ENCODE measurements at places on chromosomes 12 and 14. TPM values are rescaled to one million over a fixed set of nuclear protein-coding genes. Genes with fewer than 3 reads are reported as not detected.

Gene SERPINA4
- 1.2 TPM for polyA plus RNA-seq

Gene KCNC2
- polyA plus RNA-seq = 0.55 TPM

Gene TMEM229B
- 2.6 TPM for polyA plus RNA-seq

Gene PUS7L
- polyA plus RNA-seq = 18.5 TPM

Gene RD3L
- not detected for polyA plus RNA-seq

Gene IAPP
- not detected for polyA plus RNA-seq

Gene STRAP
- 189 TPM for polyA plus RNA-seq

Gene HCAR1
- polyA plus RNA-seq = 3.0 TPM

Gene FGF23
- 0.05 TPM for polyA plus RNA-seq

Gene TMEM30B
- polyA plus RNA-seq = 11.3 TPM

Gene MYF5
- not detected for polyA plus RNA-seq

Gene SLC6A15
- polyA plus RNA-seq = 1.1 TPM

Gene TSHR
- polyA plus RNA-seq = 0.88 TPM

Gene ADAM21
- polyA plus RNA-seq = 0.93 TPM

Gene SPTB
- 15.4 TPM for polyA plus RNA-seq

DNA sequence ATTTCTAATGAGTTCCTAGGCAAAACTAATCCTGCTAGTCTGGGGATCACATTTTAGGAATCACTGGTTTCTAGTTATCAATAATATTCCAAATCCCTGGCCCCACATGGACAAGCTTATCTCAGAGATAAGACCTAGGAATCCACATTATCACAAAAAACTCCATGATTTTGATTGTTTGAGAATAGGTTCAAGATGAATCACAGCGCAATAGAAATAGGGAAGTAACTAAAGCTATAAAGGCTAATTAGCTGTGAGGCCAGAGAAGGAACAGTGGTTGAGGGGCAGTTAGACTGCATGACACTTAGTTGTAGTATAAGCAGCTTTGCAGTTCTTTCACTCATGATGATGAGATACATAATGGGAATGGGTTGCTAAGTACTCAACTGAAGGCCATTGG, 13.1 kb upstream of the ATP5F1B start:
- DNase-seq = no peak

DNA sequence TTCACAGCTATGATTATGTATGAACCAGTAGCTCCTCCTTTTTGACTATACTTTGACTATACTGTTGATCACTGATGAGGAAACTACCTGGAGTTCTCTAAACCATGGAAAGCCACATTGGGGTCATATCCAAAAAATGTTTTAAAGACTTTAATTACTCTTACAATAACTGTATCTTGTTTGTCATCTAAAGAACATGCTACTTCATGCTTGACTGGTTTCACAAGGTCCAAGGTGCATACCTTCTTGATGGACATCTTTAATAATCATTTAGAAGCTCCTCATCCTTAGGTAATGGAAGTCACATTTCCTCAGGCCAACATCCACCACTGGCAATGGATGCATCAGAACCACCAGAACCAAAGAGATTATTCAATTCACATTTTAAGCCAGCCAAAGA, 29.9 kb downstream of the WASHC3 start:
- DNase-seq = no peak

DNA sequence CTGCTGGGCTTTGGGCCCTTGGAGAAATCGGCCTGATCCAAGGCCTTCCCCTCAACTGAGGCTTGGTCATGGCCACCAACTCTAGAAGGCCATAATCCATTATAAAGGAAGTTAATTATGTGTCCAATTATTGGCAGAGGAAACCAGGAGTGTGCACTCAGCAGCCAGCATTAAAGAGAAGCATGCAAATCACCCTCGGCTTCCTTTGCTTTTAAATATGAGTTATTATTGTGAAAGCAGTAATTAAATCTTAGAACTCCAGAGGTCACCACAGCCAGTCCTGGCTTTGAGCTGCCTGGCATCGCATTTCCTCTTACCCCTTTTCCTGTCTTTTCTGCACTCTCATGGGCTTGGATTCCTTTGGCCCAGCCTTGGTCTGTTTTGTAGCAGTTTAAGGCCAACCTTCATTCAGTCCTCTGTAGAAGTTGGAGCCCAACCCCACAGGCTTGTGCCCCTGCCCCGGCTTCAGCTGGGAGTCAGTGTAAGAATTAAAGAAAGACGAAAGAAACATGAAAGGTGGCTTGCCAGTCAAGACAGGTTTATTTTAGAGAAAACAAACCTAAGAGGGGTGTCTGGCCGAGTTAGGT, 14.7 kb upstream of the KRT86 start:
- no peak for DNase-seq

- DNase-seq = no peak
Measured at GRCh38 chr12:66683073-66683472, 4.2 kb upstream of the GRIP1 start.

DNA sequence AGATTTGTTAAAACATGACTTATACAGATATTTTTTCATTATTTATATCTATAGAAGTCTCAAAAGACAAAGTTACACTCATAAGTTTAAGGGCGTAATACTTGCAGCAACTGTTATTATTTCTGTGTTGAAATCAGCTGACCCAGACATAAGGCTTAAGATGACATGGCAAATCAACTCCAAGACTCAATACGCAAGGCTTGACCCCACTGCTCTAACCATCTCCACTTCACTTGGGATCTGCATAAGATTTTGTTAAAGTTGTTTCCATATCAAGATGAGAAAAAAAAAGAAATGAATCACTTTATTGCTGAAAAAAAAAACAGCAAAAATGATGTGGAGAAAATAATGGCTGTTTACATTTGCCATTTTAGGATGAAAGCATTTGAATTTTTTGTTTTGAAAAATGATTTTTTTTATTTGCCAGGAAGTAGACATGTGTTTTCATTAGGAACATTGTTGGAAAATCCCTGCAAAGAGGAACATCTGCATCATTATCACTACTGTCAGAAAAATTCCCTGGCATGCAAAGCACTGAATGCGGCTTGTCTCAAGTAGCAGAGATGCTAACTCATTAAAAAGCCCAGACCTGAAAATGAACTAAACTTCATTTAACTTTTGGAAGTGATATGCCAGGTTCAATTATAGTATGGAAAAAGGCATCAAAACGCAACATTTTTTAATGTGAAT, 73.5 kb downstream of the LIN7A start:
- DNase-seq = no peak

DNA sequence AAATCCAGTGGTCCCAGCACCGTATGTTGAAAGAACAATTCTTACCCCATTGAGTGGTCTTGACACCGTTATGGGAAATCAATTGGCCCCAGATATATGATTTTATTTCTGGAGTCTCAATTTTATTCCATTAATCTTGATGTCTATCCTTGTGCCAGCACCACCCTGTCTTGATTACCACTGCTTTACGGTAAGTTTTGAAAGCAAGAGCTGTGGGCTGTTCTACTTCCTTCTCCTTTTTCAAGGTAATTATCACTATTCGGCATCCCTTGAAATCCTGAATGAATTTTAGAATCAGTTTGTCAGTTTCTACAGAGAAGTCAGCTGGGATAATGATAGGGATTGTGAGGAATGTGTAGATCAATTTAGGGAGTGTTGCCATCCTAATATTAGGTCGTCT, 160.8 kb upstream of the SFSWAP start:
- DNase-seq = no peak

- DNase-seq = no peak
Measured at GRCh38 chr14:69090187-69090789, 62.6 kb downstream of the DCAF5 start.

DNA sequence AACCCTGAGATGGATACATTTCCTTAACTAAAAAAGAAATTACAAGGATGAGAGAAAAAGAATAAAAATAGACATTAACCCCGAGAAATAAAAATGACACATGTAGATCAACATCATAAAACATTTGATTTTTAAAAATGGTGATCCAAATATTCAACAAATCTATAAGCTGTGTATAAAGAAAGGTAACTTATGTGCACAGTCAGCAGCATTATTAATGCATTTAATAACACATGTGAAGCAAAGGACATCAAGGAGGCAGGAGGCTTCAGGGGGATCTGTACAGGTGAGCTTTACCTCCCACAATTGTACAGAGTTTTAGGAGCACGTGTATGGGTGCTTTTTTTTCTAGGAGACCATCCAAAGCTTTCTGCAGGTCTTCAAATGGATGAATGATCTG, 76.1 kb downstream of the MED13L start:
- no peak for DNase-seq

GRCh38 chr14:58907803-58908202, 270.0 kb downstream of the DACT1 start:
- no peak for DNase-seq

DNA sequence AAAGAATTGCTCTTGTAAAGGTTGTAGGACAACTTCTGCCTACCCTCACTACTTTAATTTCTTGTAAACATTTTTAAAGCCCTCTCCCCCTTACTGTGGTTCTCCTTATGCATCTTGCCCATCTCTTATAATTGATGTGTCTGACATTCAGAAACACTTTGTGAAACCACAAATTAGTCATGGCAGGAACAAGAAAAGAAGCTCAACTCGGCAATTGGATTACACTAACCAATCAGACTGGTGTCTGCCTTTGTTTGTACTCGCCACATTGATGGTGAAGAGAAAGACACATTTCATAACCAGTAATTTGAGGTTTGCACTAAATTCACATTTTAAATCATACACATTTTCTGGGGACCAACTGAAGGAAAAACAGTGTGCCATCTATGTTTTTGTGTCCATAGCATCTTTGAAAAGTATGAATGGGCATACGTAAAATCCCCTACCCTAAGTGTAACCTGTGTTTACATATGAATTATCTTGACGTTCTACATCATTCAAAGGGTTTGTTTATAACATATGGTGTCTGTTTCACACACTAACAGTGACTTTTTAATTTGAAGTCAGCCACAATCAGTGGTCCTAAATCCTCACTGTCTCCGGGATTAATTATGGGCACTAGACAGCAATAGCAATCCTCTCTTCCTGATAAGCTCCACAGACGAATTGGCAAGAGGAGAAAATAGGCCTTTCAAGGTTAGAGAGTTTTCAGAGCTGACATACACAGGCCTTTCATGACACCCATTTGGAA, 49.9 kb downstream of the OTX2 start:
- no peak for DNase-seq

GRCh38 chr14:50599700-50600444, 39.9 kb downstream of the ATL1 start:
- no peak for DNase-seq

DNA sequence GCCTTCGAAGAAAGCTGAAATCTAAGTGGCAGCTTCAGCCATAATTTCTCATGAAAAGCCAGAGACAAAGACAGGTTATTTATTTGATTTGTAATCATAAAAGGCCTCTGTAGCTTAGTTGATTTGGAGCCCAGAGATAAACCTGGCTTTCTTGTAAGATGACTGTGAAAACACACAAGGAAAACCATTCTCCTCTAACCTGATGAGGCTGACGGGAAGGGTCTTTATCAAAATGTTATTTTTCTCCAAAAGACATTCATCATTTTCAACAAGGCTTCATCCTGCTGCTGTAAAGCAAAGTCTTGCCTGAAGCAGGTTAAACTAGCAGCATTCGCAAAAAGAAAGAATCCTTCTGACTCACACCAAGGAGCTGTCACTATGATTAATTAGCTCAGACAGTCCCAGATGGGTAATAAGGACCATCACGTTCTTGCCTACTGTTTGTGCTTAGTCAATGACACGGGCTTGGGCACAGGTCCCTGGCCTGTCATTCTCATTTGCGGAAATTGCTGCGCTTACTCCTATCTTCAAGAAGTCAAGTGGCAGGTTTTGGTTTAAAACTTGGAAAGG, 286.6 kb downstream of the C12orf75 start:
- DNase-seq = no peak

- no peak for DNase-seq
Measured at GRCh38 chr12:75655315-75655806, 144.0 kb upstream of the KRR1 start.

GRCh38 chr12:96094201-96094600, 58.8 kb upstream of the LTA4H start:
- DNase-seq = no peak

DNA sequence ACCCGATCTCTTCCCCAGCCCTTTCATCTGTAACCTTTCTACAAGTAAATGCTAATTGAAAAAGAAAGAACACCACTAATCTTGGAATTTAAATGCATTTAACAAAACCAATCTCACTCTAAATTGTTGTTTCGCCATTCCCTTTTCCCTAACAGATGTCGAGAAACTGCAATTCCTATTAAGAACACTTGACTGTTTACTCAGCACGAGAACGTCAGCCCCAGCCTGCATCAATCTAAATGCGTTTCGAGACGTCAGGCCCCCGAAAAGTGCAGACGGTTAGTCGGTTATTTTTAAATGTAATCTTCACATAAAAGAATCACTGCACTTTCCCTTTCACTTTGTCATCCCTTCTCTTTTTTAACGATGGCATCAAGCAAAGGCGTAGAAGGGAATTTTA, 837.6 kb downstream of the VRK1 start:
- DNase-seq = peak; percentile 30

DNA sequence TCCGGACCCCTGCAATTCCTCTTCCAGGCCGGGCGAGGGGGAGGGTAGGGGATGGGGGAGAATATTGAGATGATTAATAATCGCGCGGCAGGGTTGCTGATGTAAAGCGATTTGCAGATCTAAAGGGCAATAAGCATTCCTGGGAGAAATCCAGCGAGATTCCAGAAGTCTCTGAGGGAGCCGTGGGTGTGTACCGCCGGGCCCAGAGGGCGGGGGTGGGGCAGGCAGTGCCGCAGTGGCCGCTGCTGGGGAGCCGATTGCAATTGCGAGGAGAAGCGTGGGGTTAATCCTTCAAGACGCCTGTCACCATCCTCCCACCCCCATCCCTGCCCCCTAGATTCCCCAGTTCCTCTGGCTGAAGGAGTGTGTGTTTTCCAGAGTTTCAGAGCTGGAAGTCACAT, 16.4 kb downstream of the FOS start:
- DNase-seq = peak; percentile 53

- DNase-seq = no peak
Measured at GRCh38 chr12:131136539-131136872, 182.8 kb downstream of the ADGRD1 start.

GRCh38 chr12:2648406-2648805, 146.4 kb upstream of the FKBP4 start:
- no peak for DNase-seq

- DNase-seq = peak; percentile 68
Measured at GRCh38 chr12:115451780-115452736, 768.1 kb upstream of the TBX3 start.

DNA sequence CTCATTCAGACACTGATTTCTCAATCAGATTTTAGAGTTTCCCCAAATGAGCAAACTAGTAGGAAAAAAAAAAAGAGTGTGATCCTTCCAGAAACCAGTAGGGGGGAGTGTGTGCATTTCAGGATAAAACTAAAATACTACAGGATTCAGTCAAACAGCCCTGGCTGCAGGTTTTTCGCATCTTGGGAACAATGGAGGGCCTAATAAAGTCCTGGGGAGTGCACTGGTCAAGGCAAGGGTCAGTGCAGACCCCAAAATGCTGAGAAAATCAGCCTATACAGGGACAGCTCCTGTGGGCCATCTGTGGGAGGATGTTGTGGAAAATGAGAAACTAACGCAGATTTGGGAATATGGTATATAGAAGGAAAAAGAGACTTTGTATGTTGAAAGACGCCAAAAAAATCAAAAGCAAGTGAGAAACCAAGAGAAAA, 22.2 kb upstream of the ABCD4 start:
- DNase-seq = peak; percentile 43
